Esophagus squamous epithelium (tissue), 5 donors: ENCODE measurements at places on chromosomes 6 and 20.

GRCh38 chr20:2109425-2110210 is 8.0 kb downstream of the STK35 start:
- no peak for DNase-seq

GRCh38 chr20:63589261-63590217 is 15.5 kb upstream of the HELZ2 start:
- no peak for DNase-seq

GRCh38 chr6:109225946-109226345 is 130.6 kb downstream of the CEP57L1 start:
- DNase-seq, result no peak

DNA sequence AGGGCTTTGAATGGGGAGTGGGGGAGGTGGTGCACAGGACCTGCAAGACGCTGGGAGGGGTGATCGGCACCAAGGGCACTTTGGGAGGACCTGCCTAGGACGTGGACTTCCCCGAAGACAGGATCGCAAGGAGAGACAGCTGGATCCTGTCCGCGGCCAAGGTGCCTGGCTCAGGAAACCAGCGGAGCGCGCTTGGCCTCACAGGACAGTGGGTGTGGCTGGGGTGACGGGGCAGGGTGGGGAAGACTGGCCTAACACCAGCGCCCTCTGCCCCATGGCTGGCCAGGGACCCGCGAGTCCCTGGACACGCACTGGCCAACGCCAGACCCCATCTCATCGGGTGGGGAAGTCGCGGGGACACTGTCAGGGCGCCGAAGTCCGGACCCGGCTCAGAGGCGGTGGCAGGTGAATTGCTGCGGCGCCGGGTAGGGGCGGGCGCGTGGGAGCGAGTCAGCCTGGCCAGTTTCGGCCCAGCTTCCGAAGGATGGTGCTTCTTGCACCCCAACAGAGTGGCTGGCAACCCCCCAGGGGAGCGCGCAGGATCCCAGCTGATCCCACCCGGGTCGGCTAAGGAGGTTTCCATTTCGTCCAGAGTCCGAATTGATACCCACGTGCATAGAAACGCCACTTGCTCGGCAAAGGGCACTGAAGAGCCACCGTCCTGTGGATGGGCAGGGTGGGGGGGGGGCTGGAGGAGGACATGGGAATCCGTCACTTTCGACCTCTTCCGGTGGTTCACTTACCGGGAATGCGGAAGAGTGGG is 785 bp upstream of the THBD start:
- no peak for DNase-seq

GRCh38 chr20:6506906-6507305 is 260.6 kb upstream of the BMP2 start:
- DNase-seq, result no peak

DNA sequence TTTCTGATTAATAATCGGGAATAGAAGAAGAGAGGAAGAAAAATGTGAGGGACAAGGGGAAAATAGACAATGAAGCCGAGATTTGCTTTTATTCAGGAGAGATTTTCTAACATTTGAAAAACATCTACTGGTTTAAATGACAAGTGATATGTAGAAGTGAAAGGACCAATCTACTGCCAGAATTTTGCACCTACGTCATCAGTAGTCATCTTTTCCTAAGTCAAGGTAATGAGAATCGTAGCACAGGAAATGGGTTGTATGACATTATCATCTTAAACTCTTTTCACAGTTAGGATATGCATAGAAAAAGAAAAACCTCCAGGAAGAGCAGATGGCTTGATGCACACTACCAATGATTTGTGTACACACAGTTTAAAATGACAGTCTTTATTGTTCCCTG is 45.3 kb upstream of the RAB32 start:
- no peak for DNase-seq

GRCh38 chr6:146433881-146434731 is 109.5 kb upstream of the RAB32 start:
- DNase-seq, result no peak

- DNase-seq, result no peak
Measured at GRCh38 chr6:143677891-143678791, at the start of gene PHACTR2. PHACTR2 (plus strand) TSS chr6:143677965; CDS start chr6:143678164, 199 bp downstream.

DNA sequence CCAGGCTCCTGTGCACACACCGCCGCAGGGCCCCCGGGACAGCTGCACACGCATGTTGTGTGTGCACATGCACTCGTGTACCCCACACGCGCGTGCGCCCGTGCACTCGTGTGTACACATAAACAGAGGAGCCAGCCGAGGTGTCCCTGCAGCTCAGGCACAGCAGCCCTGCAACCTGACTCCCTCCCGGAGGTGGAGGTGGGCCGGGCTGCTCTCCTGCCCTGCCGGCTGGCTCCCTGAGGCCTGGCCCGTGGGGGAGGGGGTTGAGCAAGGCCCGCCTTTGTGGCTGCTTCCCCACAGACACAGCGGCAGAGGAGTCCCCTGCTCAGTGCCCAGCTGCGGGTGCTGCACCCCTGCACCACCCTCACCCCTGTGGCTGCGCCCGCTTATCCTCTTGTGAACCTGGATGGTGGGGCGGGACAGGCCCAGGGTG is 624 bp downstream of the RBBP8NL start:
- no peak for DNase-seq

GRCh38 chr6:88616380-88616779 is 347.0 kb downstream of the RNGTT start:
- no peak for DNase-seq

DNA sequence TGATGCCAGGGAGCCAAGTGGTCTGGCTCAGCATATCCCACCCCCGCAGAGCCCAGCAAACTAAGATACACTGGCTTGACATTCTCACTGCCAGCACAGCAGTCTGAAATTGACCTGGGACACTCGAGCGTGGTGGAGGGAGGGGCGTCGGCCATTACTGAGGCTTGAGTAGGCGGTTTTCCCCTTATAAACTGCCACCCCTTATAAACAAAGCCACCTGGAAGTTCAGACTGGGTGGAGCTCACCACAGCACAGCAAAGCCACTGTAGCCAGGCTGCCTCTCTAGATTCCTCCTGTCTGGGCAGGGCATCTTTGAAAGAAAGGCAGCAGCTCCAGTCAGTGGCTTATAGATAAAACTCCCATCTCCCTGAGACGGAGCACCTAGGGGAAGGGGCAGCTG is 19.4 kb downstream of the TINAG start:
- DNase-seq, result no peak

GRCh38 chr20:46438156-46438750 is 31.8 kb upstream of the ELMO2 start:
- DNase-seq, result no peak

GRCh38 chr6:156662025-156662445 is 115.1 kb upstream of the ARID1B start:
- no peak for DNase-seq

- DNase-seq, result no peak
Measured at GRCh38 chr20:13089950-13090469, 81.2 kb downstream of the SPTLC3 start.

DNA sequence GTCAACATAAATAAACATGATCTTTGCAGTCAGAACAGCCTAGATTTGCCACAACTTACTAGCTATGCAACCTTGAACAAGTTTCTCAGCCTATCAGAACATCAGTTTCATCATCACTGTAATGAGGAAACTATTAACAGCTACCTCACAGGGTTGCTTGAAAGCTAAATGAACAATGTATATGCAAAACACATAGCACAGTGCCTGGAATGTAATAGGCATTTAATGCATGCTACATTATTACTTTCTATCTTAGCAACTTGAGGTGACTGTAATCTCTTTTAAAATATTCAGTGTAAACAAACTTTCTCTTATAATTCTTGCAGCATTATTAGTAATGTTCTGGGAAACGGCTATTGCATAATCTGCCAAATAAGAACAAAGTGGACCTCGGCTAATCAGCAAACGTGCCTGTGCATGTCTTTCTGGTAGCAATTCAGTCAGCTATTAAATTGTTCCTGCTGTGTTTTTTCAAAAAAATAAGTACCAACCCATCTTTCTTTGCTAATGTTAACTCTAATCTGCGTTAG is 61.5 kb downstream of the SYNE1 start:
- no peak for DNase-seq

DNA sequence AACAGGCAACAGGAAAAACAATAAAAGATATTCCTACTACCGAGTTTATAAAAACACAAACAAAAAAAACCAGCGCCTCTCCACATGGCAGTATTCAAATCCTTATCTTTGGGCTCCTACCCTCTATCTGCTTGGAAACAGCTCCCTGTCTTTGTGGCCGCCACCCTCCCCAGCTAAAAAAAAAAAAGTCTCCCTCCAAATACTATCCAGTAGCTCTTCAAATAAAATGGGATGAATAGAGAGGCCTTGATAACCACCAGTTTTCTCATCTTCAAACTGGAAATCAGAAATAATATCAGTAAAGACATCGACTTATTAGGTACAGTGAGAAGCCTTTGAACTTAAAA is 96.2 kb downstream of the PSMG4 start:
- no peak for DNase-seq
